ENCODE measurements at places on chromosomes 16 and 17.

DNA sequence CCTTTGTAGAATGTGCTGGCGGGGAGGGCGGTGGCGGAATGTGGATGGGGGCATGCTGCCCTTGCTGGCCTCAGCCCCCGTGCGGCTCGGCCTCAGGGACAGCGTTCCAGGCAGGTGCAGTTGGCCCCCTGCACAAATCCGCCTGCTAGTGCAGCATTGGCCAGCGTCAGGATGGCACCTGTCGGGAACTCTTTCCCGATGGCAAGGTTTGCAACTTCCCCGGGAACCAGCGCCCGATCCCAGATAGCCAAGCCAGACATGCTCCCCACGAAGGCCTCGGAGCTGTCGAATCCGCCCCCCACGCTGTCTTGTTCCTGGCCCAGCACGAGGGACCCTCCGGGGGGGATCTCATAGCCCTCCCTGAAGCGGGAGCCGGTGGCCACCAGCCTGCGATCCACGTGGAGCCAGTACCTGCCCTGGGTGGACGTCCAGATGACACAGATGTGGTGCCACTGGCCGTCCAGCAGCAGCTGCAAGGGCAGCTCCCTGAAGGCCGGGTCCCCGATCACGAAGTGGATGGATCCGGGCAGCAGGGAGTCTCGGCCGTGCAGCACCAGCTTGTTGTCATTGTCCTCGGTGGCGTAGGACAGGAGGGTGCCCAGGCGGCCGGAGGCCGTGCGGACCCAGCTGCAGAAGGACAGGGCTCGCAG lies 2.8 kb downstream of the PTX4 start:
- no peak for DNase-seq

- peak; percentile 77 for DNase-seq
These were observed 31.2 kb downstream of the NSMCE1 start for GRCh38 chr16:27237219-27238015.

GRCh38 chr16:52572656-52573055 lies 25.7 kb upstream of the TOX3 start:
- no peak for DNase-seq

DNA sequence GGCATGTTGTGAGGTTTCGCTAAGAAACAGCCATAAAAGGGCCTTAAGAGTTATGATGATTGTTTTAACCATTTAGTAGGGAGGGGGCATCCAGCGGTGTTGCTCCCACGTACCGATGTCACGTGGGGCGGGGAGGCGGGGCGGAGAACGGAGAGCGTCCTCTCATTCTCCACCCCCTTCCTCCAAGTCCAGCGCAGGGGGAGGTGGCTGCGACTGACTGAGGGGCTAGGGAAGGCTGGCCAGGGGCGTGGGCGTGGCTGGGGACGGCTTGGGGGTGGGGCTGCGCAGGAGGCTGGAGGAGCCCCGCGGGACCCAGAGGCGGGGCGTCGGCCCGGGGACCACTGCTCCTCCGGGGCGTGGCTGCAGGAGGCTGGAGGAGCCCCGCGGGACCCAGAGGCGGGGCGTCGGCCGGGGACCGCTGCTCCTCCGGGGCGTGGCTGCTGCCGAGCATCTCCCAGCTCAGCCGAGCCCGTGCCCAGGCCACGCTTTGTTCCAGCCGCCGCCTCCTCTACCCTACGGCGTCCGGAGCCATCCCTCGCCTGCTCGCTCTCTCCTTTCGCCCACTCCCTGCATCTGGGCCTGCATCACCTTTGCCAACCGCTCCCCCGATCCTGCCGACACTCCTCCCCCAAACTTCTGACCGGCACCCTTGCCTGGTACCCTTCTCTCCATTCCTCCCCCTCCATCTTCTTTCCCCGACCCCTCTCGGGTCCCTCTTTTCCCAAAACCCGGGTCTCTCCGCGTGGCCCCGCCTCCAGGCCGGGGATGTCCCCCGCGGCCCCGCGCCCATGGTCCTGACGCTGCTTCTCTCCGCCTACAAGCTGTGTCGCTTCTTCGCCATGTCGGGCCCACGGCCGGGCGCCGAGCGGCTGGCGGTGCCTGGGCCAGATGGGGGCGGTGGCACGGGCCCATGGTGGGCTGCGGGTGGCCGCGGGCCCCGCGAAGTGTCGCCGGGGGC lies at the start of gene SARM1:
Gene SARM1, plus strand, starts transcription at position 450 of the 958 bp plus-strand sequence. Its CDS starts 339 bp downstream, at position 789.
- DNase-seq: peak; percentile 93

- no peak for DNase-seq
These were observed 4.5 kb downstream of the KIF1C start for GRCh38 chr17:5002121-5002788.

DNA sequence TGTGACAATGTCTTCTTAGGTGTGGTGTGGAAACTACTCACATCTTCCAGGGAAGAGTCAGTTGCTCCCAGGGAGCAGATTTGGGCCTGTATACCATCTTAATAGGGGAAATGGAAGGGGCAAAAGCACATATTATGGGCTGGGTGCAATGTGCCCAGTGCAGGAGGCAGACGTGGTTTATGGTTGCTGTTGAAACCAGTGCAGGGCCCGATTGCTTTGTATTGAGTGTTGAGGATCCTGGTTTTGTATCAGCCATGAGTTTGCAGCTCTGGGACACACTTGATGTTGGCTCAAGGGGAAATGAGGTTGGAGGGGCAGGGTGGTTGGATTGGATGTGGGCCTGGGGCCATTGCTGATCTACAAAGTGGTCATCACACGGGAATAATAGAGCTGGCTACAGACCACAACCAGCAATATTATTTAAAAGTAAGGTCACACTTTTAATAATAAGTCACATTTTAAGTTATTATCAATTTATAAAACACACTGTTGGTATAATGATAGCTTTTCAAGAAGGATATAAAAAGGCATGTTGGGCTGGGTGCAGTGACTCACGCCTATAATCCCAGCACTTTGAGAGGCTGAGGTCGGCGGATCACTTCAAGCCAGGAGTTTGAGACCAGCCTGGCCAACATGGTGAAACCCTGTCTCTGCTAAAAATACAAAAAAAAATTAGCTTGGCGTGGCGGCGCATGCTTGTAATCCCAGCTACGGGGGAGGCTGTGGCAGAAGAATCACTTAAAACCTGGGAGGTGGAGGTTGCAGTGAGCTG lies 302.4 kb downstream of the SEC14L1 start:
- no peak for DNase-seq

DNA sequence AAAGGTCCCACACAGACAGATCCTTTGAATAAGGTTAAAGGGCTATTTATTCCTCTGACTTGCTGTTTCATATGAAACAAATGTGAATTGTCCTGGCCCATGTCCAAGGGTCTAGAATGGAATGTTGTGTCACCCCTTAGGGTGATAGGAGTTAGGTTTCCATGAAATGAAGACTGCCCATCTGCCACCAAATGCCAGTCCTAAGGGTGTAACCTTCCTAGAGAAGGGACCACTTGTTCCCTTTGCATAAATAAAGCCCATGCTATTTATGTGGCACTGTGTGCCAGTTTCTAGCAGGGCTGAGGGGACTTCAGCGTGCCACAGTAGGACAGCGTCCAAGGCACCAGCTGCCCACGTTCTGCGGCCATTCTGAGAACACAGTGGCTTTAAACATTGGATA lies 171.3 kb downstream of the ABCA8 start:
- no peak for DNase-seq

GRCh38 chr17:59527931-59528330 lies 37.5 kb upstream of the DHX40 start:
- DNase-seq: no peak

DNA sequence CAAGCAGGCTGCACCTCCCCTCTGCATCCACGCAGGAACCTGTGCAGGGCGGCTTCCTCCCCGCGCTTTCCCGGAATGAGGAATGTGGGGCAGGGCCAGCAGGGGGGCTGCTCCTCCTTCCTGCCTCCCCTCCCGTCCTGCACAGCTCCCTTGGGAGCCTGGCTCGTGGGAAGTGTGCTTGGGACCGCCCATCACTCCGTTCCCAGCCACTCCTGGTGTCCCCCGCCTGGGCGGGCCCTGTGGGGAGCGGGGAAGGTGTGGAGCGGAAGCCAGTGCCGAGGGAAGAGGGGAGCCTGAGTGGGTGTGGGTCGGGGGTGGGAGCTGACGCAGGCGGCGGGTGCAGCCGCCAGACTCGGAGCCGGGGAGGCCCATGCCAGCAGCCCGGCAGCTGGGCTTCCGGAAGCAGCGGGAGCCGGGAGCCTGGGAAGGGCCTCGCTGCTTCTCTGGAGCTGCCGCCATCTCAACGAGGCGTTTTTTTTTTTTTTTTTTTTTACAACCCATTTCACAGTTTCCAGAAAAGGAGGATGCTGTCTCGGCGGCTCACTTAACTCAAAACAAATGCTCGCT lies 24.1 kb downstream of the BAHCC1 start:
- no peak for DNase-seq

DNA sequence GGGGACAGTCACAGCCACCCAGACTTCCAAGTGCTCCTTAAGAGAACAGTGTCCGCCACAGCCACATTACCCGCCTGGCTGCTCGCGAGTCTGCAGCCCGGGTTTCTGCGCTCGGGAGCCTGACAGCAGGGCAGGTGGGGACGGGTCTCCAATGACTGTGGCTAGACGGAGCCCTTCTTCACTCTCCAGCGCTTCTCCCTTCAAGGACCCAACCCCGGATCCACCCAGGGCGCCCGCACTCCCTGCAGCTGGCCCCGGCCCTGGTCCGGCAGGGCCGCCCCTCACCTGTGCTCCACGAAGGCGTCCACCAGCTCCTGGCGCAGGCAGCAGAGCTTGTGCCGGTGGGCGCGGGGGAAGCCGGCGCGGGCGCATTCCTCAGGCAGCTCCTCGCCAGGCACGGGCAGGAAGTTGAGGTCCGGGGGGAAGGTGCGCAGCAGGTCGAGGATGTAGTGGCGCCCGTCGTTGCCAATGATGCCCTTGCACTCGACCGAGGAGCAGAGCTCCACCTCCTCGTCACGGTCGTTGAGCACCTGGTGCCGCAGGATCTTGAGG lies 13.9 kb downstream of the CLUH start:
- DNase-seq: no peak

- DNase-seq: peak; percentile 5
These were observed 4.8 kb downstream of the BTBD17 start for GRCh38 chr17:74356646-74357465.

DNA sequence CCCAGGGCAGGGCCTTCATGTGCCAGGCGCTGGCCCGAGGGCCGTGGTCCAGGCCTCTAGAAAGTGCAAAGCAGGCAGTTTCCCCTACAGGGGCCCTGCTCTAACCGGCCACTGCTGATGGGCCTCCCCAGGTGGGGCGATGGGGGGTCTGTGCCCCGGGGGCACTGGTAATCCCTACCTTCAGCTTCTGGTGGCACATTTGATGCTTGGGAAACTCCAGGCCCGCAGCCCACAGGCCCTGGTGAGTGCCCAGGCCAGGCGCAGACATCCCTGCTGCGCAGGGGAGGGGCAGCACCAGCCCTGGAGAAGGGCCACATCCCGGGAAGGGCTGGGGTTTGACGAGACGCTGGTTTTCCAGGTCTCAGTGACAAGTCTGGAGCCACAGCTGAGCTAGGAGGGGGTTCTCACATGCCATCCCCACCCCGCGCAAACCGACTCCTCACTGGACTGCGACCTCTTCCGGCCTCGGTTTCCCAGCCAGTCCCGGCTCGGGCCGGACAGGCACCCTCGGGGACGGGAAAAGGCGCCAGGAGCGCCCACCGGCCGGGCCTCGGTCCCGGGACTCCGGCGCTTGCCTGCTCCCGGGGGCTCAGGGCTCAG lies 1.6 kb downstream of the DOC2B start:
- no peak for DNase-seq

DNA sequence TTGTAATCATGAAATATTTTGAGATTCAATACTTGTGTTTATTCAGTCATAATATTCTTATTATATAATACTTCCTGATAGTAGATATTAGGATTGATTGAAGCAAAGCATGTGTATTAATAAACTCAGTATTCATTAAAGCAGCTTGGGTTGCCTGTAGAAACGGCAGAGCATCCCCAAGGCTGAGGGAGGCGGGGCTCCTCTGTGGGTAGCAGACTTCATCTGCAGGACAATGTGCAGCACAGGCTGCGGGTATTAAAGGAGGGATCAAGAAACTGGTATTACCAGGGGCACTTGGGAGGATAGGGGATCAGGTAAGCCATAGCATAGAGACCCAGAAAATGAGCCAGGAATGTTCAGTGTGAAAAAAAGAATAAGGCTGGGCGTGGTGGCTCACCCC lies 213.6 kb downstream of the PRKCA start:
- DNase-seq: no peak

- no peak for DNase-seq
These were observed 478.6 kb downstream of the SLC39A11 start for GRCh38 chr17:72613806-72614292.

- DNase-seq: no peak
These were observed 2.6 kb upstream of the KRT14 start for GRCh38 chr17:41589301-41589700.

DNA sequence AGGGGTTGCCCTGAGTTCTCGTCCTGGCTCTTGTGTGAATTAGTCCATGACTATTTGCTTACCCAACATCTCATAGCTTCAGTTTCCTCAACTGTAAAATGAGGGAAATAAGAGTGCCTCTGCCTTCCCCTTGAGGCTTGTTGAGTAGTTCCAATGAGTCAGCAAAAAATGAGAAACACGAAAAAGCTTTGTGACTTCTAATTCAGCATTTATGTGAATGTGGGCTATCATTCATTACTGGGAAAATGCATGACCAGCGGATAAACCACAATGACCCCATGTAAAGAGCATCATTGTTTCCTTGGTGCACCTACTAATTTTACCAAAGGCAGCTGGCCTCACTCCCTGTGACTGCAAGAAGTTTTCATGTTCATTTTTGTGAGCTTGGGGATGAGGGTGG lies 374.6 kb upstream of the HSBP1 start:
- DNase-seq: no peak

GRCh38 chr17:81456798-81457197 lies 55.8 kb downstream of the ACTG1 start:
- no peak for DNase-seq

- DNase-seq: no peak
These were observed 109.8 kb upstream of the FAM20A start for GRCh38 chr17:68710976-68711375.

- DNase-seq: no peak
These were observed 22.4 kb downstream of the CMC2 start for GRCh38 chr16:80984124-80984892.

DNA sequence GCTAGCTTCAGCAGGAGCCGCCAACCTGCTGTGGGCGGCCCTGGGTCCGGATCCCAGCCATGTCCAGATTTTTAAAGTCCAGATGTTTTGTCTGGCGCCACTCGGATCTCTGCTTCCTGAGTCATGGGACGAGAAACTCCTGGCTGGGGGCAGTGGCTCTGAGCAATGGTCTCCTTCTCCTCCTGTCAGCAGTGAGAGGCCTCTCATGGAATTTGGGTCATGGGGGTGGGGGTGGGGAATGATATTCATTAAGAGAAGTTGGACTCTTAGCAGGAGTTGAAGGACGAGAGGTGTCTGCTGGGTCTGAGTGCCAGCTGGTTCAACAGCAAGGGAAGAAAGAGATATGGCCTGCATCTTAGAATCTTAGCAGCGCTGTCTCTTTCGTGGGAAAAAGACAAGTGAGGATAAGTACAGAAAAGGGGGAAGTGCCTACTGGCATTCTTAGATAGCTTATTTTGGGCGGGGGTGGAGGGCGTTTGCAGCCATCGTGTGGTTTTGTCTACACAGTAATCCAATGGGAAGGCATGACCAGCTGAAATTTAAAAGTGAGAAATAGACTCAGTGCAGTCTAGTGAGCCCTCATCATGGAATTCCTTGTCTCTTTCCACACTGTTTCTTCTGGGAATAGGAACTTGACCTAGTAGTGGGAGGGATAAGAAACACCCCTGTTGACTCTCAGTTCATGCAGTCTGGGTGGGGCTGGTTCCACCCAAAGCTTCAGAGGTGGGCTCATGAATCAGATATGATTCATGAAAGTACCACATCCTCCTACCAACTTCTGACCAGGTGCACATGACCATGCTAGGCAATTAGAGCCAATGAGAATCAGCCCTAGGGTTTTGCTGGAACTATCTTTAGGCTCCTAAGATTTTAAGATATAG lies 80.5 kb downstream of the MYH13 start:
- DNase-seq: no peak

- peak; percentile 36 for DNase-seq
These were observed 770 bp downstream of the CCNF start for GRCh38 chr16:2429771-2430663.

Measured in CD4-positive, alpha-beta T cell treated with Interleukin-17A for 1 hour (primary cell).